ENCODE measurements at places on chromosomes 4 and X.

GRCh38 chr4:105543346-105543745 lies 9.1 kb upstream of the ARHGEF38 start:
- no peak for DNase-seq

DNA sequence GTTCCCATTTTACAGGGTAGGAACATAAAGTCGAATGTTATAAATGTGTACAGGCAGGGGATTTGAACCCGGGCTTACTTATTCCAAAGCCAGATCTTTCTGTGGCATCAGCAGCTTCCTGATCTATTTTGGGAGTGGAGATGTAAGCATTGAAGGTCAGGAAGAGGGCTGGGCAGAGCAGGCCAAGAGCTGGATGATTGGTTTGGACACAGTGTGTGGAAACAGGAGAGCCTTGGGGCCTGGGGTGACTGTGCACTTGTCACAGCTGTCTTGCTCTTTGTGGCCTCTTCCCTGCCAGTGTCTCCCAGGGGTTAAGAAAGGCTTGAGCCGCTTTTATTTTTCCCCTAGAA lies 127.9 kb upstream of the ENPP6 start:
- no peak for DNase-seq

DNA sequence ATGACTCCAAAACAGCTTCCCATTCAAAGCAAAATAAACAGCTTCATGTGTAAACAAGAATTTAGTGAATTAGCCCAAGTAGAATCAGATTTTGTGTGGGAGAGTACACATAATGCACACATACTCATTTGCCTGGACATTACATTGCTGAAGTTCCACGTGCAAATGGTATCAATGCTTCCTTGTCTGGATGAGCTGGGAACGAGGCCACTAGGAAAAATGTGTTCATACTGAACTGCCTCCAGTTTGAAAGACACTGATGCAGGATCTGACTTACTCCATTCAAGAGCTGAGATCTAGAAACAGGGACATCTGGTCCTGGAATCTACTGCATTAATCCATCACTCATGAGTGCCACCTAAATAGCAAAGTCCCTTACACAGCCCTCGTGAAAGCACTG lies 228.0 kb downstream of the APBB2 start:
- no peak for DNase-seq

- DNase-seq = peak; percentile 51
Observed at GRCh38 chr4:88333741-88334405, 44.8 kb upstream of the HERC6 start.

- DNase-seq = no peak
Observed at GRCh38 chr4:39889226-39889625, 88.5 kb downstream of the PDS5A start.

DNA sequence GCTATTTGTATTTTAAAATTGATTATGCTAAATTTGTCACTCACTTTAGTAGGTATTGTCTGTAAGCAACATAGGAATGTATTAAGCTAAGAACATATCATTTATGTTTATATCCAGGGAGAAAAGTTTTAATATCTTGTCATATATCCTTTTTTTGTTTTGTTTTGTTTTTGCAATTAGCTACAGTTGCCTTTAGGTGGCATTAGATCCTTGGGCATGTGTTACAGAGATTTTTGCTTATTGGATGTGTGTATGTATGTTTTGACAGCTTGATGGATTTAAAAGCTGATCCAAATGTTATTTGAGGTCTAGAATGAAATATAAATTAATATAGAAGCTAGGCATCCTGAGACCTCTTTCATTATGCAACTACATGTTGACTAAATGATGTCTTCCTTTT lies 36.1 kb upstream of the OTUD4 start:
- DNase-seq = peak; percentile 60

DNA sequence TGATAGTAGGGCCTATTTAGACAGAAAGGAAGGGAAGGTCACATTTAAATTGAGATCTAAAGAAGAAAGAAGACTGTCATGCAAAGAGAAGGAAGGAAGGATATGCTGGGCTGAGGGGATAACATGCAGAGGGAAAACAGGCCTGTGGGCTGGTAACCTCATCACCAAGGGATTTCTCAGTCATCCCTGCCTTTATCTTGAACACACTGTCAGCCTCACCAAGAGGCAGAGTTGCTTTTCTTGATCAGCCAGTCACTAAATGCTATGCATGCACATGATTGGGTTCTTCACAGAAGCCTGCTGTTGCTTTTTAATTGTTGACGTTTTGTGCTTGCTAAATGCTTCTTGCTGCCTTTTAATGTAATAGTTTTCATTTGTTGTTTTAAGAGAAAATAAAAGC lies 113.0 kb downstream of the ARHGAP24 start:
- DNase-seq = no peak

DNA sequence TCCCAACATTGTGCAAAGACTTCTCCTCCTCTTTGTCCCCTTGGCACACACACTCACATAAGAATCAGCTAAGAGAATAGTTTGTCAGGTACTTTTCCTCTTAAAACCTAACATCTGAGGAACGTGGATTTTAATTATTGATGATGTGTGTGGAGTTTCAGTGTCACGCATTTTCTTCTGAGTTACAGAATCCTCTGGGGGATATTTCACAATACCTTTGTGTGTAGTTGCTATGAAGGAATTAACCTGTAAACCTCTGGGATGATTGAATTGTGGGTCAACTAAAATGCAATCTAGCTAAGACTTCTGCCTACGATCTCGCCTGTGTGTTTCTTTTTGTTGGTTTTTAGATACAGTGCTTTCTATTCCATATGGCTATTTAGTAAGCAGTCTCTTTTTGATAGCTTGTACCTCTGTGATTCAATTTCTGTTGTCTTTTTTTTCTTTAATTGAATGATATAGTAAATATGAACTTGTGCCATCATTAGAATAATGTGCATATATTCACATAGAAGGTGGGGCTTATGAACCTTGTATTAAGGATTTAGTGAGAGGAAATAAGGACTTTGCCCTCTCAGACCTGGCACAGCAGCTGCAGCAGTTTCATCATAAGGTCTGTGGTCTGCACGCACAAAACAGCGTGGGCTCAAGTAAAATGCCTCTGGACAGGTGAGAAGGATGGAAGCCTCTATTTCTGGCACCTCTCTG lies 99.2 kb downstream of the TSPAN7 start:
- DNase-seq = no peak

DNA sequence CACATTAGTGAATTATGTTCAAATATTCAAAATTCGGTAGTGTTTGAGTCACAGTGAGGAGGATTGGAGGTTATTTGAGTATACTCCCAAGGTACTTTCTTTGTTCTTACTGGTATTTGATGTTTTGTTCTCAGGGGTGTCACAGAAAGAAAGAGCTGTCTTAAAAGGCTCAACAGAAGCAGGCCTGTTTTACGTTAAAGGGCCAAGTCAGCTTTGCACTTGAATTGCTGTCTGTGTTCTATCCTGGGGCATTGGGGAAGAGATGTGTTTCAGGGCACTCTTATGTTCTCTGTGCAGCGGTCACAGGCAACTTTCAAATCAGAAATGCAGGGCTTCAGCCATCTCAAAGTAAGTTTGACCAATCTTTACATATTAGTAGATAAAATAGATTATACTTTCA lies 1113.1 kb upstream of the LCORL start:
- DNase-seq = no peak

- no peak for DNase-seq
Observed at GRCh38 chrX:790041-790506, 159.5 kb downstream of the SHOX start.

DNA sequence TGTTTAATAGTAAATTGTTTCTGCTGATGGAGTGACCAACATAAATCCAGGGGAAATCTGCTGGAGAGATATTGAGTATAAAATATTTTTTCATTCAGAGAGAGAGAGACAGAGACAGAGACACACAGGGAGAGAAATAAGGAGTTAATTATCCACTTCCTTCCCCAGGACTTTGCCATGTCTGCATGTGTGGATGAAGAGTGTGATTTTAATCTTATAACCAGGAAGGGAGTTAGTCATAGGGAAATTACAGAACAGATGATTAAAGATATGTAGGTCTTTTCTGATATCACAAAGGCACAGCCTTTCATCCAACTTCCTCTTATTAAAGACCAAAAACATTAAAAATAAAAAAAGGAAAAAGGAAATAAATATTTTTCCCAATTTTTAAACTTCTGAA lies 526.3 kb downstream of the SPRY1 start:
- DNase-seq = peak; percentile 23

DNA sequence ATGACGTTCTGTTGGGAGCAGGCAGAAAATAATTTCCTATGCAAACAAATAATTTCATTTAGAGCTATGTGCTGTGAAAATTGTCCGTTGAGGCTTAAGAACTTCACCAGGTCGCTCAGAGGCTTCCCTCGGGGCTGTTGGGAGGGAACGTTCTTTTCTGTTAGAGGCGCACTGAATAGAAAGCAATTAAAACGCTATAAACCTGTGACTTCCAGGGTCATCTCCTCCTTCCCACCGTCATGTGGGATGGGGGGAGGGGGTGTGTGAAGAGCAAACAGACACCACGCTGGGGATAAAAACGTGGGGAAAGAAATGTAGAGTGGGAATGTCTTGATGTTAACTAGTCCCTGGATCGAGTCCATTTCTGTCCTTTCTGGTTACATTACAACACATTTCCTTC lies 35.2 kb upstream of the ZNF518B start:
- DNase-seq = no peak

GRCh38 chr4:8368061-8368481 lies 72.5 kb downstream of the ACOX3 start:
- no peak for DNase-seq

GRCh38 chr4:1991087-1991486 lies 17.7 kb downstream of the NELFA start:
- no peak for DNase-seq

GRCh38 chr4:125951261-125951887 lies 636.6 kb downstream of the FAT4 start:
- DNase-seq = no peak

DNA sequence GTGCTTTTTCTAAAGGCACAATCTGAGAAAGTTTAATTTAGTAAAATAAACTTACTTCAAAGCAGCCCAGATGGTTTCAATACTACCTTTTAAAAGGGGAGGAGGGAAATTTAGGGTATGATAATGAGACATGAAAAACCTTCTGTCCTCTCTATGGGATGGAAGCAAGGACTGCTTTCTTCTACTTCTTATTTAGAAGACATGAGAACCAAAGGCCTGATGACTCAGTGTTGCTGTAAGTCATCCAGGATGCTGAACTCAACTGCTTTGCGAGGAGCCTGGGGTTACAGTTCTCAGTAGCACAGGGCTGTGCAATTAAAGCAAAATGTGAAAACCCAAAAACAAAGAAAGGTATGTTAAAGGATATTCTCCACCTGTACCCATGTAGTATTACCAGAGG lies 140.8 kb upstream of the EDNRA start:
- DNase-seq = peak; percentile 65

- peak; percentile 83 for DNase-seq
Observed at GRCh38 chr4:156829201-156829873, 142.3 kb downstream of the PDGFC start.

- no peak for DNase-seq
Observed at GRCh38 chrX:42531441-42531840, 246.5 kb downstream of the PPP1R2C start.
